Right ventricle myocardium superior (tissue), 1 donor: ENCODE measurements at places on chromosomes 3 and 15.

DNA sequence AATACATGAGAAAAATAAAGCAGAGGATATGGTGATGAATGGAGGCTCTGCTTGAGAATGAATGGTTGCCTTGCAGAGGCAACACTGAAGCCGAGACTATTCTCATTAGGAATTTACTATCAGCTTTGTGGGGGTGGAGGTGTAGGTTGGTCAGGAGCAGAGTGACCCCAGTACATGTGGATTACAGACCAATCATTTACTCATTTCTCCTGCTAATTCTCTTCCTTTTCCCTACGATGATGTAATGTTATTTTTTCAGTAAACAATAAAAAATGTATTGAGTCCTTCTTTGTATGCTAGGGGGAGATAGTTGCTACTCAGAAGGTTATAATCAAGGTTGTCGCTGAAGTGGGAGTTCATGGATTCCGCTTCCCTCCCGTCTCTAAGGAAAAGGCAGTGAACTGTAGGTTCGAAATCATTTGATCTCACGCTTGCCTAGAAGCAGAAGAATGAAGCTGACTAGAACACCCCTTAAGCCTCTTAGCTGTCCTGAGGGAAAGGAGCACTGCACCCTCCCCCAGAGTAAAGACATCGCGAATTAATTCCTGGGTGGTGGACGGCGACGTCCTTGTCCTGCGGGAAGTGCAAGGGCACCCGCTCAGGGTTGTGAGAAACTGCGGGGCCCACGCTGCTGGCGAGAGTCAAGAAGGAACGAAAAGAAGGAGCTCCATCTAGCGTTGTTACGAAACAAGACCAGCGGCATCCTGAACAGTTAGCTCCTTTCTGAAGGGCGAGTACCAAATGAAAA lies 213.2 kb upstream of the PFN2 start:
- DNase-seq = peak; percentile 78

GRCh38 chr3:154193000-154193615 lies 71.9 kb downstream of the ARHGEF26 start:
- no peak for DNase-seq

DNA sequence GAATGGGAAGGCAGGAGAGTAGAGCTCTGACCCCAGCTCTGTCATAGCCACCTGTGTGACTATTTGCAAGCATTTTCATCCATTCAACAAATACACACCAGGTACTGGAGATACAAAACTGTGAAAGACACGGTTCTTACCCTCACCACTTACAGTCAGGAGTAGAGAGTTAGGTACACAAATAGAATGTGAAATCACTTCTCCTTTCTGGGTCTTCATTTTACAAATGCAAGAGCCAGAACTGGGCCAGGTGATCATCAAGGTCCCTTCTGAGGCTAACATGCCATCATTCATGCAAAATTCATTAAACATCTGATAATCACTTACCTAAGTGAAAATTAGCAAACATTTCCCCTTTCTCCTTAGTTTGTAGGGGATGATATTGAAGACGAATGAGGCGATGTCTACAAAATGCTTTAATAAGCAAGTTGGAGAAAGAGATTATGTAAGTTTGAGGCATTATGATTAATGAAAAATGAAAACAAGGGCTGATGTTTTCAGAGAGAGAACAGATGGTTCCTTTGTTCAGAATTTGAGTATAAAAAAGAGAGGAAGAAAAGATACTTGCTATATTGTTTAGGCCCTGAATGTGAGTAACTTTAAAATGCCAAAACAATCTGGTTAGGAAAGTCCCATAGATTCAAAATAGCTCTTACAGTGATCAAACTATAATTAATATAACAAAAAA lies 88.6 kb downstream of the LPP start:
- no peak for DNase-seq

DNA sequence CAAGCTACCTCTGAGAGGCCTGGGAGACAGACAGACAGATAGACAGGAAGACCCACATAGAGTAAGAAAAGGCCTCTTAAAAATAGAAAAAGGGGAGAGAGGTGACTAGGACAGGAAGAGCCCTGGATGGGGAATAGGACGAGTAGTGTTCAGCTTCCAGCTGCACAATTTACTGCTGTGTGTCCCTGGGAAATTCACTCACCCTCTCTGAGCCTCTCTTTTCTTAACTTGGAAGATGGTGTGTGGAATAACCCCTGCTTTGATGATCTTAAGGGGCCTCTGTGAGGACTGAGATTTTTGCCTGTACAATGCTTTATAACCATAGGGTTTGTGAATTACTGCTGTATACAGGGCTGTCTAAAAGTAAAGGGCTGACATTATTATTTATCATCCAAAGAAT lies 37.5 kb downstream of the FEM1B start:
- no peak for DNase-seq

DNA sequence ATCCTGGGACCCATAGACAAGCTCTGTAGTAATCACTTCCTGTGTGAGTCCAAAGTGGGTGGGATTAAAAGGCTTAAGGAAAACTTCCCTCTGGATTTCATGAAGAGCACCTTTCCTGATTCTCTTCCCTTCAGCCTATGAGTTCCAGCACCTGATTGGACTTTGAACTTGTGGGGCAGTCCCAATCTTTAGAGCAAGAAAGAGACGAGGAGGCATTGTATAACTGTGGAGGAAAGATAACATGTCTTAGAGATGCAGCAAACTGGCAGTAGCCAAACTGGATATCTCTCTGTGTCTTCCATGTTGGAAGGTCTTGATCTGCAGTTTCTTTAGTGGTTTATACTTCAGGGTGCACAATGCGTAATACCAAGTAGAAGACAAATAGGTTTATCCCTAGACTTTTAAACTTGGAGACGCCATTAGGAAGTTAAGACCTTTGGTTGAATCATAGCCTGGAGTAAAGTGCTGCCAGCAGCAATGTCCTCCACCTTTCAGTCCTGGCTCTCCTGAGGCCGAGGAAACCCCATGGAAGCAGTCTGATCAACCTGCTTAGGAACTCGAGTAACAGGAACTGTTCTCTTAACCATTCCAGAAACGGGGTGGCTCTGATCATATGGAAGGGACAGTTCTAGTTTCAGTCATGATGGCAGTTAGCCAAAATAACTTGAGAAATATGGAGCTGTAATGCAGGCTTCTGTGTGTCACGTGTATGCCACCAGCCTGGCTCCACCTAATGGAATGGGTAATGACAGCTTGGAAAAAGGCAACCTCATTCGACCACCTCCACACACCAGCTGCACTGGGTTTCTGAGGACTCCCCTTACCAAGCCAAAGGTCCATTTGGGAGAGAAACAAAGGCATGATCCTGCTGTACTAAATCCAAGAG lies 4.7 kb downstream of the EIF1B start:
- DNase-seq = peak; percentile 48

DNA sequence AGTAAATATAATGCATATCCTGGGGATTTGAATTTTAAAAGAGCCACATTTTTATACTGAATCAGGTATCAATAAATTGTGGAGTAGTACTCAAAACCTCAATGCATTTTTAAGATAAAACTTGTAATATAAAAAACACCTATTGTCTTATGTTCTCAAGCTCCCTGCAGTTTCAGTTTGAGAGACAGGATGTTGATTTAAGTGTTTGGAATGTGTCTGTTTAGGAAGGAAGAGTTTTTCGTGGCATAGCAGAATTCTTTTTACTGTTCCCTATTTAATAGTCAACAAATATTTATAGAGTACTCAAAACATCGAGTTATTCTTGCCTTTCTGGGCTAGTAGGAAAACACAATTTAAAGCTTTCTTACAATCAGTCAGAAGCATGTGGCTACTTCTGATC lies 146.1 kb upstream of the BCHE start:
- no peak for DNase-seq

- no peak for DNase-seq
These were observed 2.0 kb downstream of the FSTL1 start for GRCh38 chr3:120448756-120449155.

DNA sequence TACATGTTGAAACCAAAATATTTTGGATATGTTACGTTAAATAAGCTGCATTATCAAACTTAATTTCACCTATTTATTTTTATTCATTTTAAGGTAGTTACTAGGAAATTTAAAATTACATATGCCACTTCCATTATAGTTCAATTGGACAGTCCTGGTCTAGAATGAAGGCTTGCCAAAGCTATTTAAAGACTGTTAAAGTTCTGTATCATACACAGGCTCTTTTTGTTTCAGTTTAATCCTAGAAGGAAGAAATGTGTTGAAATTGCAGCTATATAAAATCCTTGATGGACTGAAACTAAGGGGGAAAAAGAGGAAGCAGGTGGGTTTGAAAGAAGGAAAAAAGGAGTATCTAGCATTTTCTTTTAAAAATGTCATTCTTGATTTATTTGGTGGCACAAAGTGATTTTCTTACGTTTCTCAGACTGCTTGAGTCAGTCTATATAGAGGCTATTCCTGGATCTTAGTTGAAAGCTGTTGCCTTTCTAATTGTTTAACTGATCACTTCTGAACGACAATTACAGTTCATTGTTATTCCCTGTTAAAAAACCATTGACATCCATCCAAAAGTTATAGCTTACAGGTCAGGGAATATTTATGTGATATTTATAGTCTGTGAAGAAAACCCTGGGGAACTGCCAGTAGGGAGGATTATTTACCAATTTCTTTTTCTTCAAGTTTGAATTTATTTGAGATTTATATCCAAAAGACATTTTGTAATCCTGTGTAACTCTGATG lies 195.0 kb downstream of the RORA start:
- DNase-seq = no peak

DNA sequence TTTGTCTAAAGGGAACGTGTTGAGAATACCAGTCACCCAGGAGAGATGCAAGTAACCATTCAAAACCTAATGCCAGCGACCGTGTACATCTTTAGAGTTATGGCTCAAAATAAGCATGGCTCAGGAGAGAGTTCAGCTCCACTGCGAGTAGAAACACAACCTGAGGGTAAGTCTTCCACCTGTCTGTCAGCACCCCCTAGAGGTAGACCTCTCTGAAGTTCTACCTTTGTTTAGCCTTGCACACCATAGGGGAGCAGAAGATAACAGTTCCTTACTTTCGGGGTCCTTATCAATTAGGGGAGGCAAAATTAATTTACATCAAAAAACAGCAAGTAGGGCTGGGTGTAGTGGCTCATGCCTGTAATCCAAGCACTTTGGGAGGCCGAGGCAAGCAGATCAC lies 124.4 kb downstream of the HCN4 start:
- DNase-seq = no peak

- no peak for DNase-seq
These were observed 90.7 kb downstream of the TIGIT start for GRCh38 chr3:114384558-114384903.

DNA sequence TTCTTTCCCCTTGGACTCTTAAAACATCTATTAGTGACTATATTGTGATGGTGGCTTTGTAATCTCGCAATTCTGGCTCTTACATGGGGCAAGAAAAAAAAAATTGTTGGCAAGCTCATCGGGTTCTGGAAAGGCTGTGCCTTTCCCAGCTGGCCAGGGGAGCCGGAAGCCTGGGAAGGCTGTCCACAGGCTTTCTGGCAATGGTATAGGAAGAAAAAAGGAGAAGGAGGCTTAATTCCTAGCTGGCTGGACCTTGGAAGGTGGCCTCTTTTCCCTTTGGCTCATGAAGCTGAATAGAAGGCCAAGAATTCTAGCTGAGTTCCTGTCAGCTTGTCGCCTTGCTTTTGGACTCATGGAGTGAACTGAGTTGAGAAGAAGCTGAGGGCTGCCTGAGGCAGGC lies 243.5 kb upstream of the SEMA6D start:
- peak; percentile 73 for DNase-seq

DNA sequence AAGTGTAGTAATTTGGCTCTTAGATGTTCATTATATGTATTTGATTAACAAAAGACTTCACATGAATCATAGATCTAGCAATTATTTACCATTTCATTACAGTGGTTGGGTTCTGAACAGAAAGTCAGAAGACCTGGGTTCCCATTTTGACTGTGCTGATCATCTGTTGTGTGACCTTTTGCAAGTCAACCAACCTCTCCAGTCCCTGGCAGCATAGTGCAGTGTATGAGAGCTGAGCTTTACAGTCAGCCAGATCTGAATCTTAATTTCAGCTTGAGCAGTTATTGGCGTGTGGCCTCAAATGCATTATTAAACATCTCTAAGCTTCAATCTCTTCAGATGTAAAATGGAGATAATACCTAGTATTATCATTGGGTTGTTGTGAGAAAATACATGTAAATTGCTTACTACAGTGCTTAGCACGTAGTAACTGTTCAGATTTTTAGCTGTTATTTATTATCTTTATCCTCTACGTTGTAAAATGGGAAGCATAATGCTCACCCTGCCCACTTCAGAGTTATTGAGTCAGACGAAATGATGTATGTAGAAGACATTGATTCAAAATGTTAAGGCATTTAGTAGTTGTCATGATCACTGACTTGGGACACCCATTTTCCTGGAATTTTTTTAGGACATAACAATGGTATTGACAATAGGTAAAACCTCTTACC lies 104.0 kb downstream of the KLHL25 start:
- DNase-seq = no peak

GRCh38 chr15:51558411-51558810 lies 64.2 kb downstream of the DMXL2 start:
- DNase-seq = no peak

DNA sequence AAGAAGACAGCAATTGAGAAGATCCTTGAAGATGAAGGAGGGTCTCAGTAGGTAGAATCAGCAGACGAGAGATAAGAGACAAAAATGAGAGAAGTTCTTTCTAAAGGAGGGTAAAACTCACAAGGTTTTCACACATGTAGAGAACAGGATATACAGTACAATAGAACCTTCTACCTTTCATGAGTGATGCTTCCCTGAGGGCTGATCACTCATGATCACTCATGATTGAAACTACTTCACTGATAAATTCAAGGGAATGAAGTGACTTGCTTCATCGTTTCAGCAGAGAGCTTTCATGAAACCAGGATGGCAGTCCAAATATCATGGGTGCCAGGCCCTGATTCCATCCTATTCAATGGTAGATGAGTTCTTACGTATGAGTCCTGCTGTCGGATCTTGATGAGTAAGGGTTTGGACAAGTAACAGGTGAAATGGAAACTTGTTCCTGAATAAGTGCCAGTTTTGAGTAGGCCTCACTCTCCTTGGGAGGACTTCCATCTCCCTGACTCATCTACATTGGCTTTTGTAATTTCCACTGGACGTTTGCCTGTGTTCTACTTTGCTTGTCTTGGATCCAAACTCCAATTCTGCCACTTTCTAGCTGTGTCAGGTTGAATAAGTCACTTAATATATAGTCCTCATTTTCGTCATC lies 9.6 kb upstream of the CLDN16 start:
- DNase-seq = no peak

GRCh38 chr15:70086636-70087035 lies 11.1 kb downstream of the TLE3 start:
- DNase-seq = no peak

- DNase-seq = no peak
These were observed 7.8 kb downstream of the FBXL22 start for GRCh38 chr15:63605036-63605435.

GRCh38 chr3:48026098-48026497 lies 9.9 kb upstream of the MAP4 start:
- DNase-seq = no peak

DNA sequence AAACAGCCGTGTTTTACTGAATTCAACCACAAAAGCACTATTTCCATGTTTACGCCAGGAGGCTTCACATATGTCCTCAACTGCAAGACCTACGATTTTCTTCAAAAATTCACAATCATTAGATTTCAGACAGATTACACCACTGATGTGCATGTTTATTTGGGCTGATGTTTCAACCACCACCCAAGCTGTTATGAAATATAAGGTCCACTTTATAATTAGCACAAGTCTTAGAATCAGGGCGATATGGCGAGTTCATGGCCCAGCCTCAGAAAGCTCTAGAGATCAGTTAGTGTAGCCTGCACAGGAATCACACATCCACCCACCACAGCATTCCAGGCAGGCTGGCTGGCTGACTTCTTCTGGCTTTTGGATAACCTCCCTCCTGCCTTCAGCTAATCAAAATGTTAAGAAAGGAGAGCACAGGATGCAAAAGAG lies 15.4 kb downstream of the SH3BP5 start:
- DNase-seq = peak; percentile 60
